ENCODE measurements at places on chromosomes 3 and 15.

DNA sequence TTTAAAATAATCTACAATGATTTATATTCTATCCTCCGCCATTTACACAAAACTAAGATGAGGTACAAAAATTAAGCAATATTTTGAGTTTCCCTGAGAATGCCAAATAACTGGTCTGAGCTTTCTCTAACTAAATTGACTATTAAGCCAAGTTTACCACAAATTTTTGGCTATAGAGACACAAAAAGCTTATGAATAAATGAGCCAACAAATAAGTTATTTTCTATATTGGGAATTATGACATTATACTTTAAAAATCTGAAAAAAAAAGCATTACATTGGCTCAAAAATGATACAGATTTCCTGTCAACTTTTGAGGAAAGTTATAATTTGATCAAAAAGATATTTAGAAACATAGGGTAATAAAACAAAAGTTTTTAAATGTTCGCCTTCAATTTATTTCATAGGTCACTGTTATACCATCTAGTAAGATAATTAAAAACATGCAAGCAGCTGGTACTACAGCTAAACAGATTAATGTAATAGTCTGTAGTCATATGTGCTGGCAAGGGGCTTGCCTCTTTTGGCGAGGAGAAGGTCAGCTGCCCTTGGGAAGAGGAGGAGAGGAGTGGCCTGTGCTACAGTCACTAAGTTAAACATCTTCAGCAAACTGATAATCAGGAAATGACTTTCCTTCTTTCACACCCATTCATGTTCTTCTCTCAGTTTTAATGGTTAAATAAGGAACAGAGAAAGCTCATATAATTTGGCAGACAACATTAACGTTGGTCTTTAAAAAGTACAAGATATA, 318.5 kb downstream of the TBC1D5 start:
- DNase-seq, result no peak

DNA sequence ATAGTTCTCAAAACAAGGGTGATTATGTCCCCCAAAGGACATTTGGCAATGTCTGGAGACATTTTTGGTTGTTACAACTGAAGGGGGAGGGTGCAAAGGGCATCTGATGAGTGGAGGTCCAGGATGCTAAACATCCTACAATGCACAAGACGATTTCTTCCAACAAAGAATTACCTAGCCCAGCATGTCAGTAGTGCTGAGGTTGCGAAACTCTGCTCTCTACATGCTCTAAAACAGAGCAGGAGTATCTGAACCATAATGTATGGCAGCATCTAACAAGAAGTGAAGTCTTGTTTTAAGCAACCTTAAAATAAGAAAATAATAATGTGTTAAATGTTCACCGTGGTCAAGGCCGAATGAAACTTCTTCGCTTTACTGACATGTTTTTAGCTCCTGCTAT, 7.0 kb downstream of the GYG1 start:
- no peak for DNase-seq

GRCh38 chr15:70098461-70099166, 897 bp upstream of the TLE3 start:
- DNase-seq, result peak; percentile 16

- no peak for DNase-seq
Measured at GRCh38 chr3:72162649-72163184, 377.8 kb upstream of the PROK2 start.

DNA sequence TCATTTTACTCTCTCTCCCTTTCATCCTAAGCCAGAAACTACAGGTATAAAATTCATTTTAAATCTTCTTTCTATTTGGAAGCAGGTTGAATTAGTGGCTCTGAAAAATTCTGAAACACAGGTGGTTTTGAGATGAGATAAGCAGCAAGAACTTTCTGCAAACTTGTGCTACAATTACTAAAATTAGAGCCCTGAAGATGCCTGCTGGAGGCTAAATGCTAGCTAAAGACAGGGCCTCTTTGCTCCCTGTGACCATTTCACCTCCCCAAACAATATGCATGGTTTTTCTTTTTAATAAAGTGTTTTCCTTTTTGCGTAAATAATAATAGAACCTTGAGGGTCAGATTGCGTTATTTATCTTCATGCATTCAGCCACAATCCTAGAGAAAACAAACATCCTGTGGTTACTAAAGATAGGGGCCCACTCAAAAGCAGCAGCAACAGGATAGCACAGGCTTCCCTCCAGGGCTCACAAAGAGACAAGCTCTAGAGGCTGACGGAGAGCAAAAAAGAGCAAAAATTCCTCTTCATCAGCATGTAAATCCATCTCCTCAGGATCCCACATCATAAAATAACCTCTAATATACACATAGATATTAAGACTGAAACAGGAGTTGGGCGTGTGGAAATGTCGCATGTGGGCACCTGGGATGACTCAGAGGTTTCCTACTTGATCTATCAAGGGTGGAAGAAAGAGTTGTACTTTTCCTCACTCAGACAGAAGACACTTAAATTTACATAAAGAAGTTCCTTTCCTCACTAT, 26.5 kb upstream of the CP start:
- no peak for DNase-seq

DNA sequence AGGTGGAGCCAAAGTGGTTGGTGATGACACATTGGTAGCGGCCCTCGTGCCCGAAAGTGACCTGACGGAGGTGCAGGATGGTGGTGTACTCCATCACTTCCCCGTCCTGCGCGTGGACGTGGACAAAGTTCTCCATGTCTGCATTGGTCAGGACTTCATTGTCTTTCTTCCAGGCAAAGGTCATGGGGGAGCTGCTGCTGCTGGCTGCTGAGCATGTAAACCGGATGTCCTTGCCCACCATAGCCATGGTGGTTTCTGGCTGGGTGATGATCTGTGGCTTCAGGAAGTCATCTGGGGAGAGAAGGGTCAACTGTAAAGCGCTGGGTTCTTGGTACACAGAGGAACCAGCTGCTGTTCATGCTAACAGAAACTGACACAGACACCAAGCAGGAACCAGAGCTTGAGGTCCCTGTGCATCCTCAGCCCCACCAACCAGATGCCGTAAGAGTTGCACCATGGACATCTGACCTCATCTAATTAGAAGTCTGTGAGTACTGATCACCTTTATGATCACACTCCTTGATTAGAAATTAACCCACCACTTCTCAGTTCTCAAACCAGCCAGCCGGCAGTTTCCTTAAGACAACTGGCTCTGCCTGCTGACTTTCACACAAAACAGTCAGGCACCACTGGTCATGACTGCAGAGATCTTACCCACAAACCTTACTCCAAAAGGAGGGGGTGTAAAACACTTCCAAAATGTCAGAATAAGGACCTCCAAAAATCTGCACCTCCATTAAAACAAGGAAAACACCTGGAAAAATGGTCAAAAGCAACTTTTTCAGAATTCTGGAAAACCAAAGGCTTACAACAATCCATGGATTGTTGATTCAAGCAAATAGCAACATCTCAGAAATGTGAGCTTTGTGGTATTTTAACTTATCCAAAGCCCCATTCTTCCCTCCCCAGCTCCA, 114.6 kb downstream of the LRIG1 start:
- no peak for DNase-seq

DNA sequence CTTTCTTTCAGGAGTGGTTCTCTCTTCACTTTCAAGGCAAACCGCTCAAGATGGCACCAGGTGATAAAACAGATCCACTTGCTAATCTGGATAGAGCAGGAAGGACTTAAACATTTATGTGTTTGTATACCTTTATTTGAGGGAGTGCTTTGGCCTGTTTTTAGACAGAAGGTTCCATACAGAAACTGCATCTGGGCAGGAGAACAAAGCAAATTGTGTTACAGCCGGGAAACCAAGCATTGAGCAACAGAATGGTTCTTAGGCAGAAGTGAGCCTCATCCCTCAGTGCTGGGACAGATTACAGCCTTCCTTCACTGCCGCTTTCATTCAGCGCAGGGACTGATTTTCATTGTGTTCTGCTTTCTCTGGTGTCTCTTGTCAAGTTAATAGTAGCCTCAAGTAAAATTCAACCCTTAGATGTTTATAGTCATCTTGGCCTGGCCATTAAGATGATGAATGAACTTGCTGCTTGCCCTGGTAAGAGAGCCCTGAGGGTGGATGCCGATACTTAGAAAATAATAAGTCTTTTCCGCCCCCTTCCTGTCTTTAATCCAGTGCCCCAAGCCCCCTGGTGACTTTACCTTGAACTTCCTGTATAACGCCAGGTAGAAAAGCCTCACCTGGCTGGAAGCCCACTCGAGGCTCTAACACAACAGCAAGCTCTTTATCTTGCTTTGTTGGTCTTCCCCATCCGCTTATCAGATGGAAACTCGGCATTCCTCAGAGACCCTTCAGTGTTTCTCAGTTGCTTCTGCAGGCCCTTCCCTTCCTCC, 168.0 kb upstream of the CTDSPL start:
- no peak for DNase-seq

DNA sequence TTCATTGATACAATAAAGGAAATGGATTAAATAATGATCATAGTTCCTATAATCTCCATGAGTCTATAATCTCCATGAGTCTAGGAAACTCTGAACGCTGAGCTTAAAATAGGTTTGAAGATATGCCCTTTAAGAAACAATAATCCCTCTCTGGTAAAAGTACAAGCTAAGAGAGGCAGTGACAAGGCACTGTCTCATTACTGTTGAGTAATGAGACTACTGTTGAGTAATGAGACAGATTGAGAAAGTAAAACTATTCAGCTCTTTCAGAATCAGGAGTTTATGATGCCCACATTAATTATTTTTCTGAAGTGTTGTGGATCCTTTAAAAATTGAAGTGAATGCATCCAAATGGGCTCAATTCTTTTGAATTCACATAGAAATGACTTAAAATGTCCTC, 235.5 kb upstream of the THRB start:
- DNase-seq, result no peak

DNA sequence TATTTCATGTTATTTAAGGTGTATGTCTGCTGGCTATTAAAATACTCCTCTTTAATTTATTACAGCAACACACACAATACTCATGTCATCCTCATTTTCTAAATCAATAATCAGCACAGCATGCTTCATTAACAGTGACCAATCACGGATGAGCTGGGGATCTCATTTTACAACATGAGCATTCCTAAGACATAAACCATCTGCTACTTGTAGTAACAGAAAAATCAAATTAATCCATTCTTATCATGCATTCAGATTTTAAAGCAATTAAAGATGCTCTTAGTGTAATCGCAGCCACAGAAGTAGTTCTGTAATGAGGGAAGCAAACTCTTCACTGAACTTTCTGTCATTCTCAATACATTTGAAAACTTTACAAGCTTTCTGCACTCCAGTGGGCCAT, 191.1 kb downstream of the TBC1D5 start:
- no peak for DNase-seq

GRCh38 chr3:197420115-197420514, 121.7 kb upstream of the DLG1 start:
- DNase-seq, result no peak

DNA sequence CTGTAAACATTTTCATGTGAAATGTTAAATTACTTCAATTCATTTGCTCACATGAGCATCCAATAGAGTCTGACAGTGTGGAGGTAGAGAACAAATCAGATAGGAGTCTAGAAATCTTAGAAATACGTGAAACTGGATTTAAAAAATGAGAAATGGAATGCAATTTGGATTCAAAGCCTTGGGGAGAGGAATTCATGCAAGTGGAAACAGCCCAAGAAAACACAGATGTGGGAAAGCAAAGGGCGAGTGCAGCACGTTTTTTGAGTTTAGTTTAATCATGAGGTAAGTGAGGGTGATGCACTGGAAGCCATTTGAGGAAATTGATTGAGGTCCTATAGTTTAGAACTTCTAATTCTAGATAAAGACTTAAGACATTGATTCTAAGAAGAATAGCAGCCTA, 434.7 kb downstream of the C3orf38 start:
- no peak for DNase-seq

DNA sequence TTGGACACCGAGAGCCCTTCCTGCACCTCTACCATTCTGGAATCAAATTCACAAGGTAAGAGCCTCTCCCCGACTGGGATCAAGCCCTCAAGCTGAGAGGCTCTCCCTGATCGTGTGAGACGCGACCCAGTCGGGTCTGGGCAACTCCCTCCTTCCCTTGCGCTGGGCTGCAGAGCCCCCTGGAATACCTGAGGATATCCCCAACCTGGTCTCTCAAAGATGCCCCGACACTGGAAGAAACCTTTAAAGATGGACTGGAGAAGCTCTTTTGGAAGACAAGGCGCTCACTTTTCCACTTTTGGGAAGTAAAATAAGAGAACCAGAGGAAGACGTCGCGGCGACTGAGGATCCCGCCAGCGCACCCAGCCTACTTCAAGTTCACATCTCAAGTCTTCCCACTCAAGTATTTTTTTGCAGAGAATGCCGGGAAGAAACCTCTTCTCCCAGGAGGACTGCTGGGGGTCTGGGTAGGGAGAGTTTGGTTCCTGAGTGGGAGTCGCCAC, 33.8 kb downstream of the ZIC4 start:
- DNase-seq, result no peak

DNA sequence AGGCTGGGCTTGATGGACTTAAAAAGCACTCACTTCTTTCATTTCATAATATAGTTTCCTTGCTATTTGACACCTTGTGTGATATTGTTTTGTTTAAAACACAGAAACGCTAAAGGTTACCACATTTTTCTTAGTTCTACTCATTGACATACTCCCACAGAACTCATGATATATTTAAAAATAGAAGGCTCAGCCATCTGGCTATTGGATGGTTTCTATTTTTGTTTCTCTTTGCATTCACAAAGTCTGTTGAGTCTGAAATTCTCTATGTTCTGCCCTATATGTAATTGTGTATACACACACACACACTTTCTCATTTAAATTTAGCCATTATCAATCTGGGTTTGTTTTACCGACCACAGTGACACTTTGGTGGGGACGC, 128.2 kb downstream of the SOX2 start:
- DNase-seq, result no peak

DNA sequence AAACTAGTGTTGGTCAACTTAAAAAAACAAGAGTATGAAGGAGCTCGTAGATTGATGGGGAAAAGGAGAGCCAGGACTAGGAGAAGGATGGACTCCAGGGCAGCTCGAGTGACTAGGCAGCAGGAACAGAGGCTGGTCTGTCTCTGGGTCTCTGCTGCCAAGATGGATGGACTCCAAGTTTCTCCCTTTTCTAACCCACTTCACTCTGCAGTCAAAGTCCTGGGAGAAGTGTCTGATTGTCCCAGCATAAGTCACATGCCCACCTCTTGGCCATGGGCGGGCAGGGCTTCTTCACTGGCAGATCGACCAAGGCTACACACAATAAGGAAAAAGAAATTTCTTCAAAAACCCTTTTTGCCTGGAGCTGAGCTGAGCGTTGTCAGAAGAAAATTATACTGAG, 9.2 kb upstream of the EPB42 start:
- DNase-seq, result no peak
